Nucleus accumbens (tissue), 56 donors: ENCODE measurements at places on chromosomes 3 and 15.

- no peak for DNase-seq
These were observed 251.7 kb downstream of the WNT5A start for GRCh38 chr3:55235416-55235815.

DNA sequence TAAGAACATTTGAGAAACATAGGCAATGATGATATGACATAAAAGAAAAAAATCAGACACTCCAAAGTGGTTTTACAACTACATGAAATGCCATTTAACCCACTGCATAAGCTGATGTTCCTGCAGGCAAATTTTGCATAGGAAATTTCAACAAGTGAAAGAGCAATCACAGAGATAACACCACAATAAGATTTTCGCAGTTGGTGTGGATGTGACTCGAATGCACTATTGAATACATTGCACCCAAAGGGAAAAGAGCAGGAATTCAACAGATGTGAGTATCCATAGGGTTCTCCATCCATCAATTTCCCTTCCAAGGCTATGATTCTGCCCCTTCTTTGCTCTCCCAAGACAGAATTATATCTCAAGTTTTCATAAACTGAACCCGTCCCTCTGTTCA lies 456.1 kb downstream of the RAP2B start:
- DNase-seq = no peak

DNA sequence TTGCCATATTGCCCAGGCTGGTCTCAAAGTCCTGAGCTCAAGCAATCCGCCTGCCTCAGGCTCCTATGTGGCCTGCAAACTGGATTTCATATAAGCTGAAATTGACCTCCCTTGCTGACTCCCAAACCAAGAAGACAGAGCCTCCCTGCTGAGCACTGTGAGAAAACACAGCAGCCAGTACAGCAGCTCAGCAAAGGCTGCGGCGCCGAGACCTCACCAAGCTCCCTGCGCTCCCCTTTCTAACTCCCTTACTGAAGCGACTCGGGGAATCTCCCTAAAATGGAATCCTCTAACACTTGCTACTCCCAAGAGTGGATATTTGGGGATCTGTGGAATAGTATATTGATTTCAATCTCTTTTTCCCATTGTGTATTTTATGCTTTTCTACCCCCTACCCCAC lies 34.6 kb downstream of the MUC20 start:
- no peak for DNase-seq

DNA sequence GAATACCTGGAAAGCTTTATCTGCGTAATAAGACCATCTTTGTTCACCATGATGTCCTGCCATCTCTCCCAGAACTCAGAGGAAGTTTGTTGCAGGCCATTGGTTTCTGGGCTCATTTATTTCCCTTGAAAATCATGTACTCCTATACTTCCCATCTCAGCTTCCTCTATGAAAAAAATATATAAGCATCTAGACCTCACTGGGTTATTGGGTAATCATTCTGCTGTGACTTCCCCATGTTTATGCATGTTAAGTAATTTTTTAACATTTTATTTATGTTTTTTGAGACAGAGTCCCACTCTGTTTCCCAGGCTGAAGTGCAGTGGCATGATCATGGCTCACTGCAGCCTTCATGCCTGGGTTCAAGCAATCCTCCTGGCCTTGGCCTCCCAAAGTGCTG lies 184.5 kb downstream of the ZPLD1 start:
- no peak for DNase-seq

GRCh38 chr3:106256249-106256957 lies 387.6 kb upstream of the CBLB start:
- no peak for DNase-seq
